ENCODE measurements at places on chromosomes 12 and 14. TPM values are rescaled to one million over a fixed set of nuclear protein-coding genes. Genes with fewer than 3 reads are reported as not detected.

The SCNN1A gene
- 108 TPM for total RNA-seq

The CFAP73 gene
- 0.30 TPM for total RNA-seq

The PRH2 gene
- not detected for total RNA-seq

The GNB3 gene
- 16.5 TPM for total RNA-seq

The PIGH gene
- 7.8 TPM for total RNA-seq

The SYCP3 gene
- total RNA-seq, result not detected

The C12orf56 gene
- 2.5 TPM for total RNA-seq

The ANO2 gene
- 4.0 TPM for total RNA-seq

The C14orf132 gene
- total RNA-seq, result 17.6 TPM

The DACT1 gene
- total RNA-seq, result 20.2 TPM

The ACSM4 gene
- total RNA-seq, result not detected

DNA sequence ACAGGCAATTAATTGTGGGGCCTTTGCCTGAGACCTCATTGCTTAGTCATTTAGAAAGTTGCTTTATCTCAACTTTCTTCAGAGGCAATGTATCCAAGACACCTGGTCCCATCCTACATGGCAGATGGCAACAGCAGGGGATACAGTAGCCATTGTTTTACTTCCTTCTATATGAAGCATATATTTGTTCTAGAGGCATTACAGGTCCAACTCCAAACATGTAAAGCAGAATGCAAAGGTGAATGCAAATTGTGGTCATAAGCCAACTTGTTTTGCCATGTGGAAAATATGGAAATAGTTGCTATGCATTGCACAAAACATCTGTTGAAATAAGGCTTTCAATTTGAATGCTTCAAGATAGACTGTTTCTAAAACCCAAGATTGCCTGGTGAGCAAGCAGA is 109.8 kb upstream of the BCAT1 start:
- no peaks in the 10 kb centered on the region for H3K27me3 ChIP-seq
- H3K36me3 ChIP-seq, result no peaks in the 10 kb centered on the region
- H3K4me3 ChIP-seq, result no peak overlapping the region

GRCh38 chr12:70241845-70242244 is 1.4 kb upstream of the CNOT2 start:
- DNase-seq, result no peak
- H3K27ac ChIP-seq, result peak overlapping the region; percentile 100
- peak overlapping the region; percentile 99 for H3K4me3 ChIP-seq

DNA sequence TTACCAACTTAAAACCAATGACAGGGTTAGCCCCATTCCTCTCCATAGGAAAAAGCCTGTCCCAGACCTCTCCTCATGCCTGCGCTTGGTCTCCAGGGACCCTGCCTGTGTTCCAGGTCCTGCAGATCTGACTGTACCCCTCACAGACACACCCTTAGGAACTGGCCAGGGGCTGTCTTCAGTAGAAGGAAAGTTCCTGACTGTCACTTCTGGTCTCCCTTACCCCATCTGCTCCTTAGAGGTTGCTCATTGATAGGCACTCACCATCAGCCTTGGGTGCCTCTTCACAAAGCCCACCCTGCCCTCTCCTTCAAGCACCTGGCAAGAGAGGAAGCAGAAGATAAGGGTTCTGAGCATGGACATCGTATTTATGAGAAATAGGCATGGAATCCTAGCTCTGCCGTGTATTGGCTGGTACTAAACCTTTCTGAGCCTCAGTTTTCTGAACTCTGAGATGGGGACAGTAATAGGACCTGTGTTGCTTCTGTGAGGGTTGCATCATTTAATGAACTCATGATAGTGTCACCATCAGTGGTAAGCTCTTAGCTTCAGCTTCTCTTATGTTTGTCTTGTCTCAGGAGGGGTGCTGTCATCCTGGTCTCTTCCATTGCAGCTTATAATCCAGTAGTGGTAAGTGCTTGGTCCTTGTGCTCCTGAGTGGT is 7.5 kb downstream of the DHRS2 start:
- DNase-seq, result no peak
- H3K36me3 ChIP-seq, result no peaks in the 10 kb centered on the region
- H3K27ac ChIP-seq, result no peak overlapping the region
- H3K4me1 ChIP-seq, result no peaks in the 10 kb centered on the region
- H3K4me3 ChIP-seq, result no peak overlapping the region

GRCh38 chr14:71534506-71534905 is 397.7 kb upstream of the RGS6 start:
- H3K4me1 ChIP-seq, result peaks cover 56% of the 10 kb centered on the region
- H3K27me3 ChIP-seq, result no peaks in the 10 kb centered on the region
- DNase-seq, result no peak

DNA sequence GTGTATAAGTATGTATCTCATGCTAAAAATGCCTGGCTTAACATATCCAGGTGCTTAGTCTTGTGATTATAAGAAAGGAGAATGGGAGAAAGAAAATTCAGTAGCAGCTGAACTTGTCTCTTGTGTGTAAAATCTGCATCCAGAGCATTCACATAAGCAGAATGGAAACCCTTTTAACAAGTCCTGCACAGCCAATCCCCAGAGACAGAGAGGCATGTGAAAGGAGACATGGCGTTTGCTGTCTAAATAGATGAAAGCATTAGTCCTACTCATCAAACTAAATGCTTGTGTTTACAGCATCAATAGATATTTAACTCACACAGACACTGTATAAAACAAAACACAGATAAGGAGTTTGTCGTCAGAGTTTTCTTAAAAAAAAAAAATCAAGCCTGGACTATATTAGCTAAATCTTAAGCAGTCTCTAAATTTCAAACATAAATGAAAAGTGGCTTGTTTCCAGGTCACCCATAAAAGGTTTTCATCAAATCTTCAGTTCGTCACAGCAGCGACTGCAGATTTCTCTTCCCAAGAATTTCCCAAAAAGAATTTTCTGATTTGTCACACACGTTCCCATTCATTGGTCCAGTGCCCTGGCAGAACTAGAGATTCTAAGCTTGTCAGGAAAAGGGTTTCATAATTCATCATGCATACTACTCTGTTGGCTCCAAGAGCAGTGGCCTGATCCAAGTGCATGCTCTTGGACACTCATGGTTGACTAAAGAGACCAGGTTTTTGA is 249.2 kb downstream of the BTG1 start:
- no peak overlapping the region for H3K4me3 ChIP-seq
- peaks cover 10% of the 10 kb centered on the region for H3K36me3 ChIP-seq
- H3K4me1 ChIP-seq, result peaks cover 6% of the 10 kb centered on the region
- no peak for DNase-seq

DNA sequence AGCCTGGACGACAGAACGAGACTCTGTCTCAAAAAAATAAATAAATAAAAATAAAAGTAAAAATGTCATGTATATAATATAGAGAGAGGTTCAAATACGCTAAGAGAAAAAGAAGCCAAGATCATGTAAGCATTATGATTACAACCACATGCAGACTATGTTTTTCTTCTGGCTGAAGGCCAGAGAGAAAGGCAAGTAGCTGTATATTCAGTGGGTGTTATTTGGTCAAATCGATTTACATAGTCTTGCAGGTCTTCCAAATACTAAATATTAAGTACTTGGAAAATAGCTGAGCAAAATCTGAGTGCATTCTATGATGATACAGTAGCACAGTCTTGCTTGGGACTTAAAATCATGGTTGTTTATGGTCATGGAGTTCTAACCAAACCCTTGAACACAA is 758.0 kb downstream of the DIO2 start:
- peaks cover 4% of the 10 kb centered on the region for H3K36me3 ChIP-seq
- no peaks in the 10 kb centered on the region for H3K27me3 ChIP-seq
- no peaks in the 10 kb centered on the region for H3K4me1 ChIP-seq
- no peak overlapping the region for H3K27ac ChIP-seq

GRCh38 chr14:40599725-40600124 is 1007.0 kb upstream of the LRFN5 start:
- H3K27me3 ChIP-seq, result no peaks in the 10 kb centered on the region
- H3K27ac ChIP-seq, result no peak overlapping the region
- H3K4me3 ChIP-seq, result no peak overlapping the region
- 0 out of 2 replicates have a peak, but pooled peaks cover 3% of the 10 kb centered on the region for H3K4me1 ChIP-seq
- H3K36me3 ChIP-seq, result no peaks in the 10 kb centered on the region
- no peak for DNase-seq

DNA sequence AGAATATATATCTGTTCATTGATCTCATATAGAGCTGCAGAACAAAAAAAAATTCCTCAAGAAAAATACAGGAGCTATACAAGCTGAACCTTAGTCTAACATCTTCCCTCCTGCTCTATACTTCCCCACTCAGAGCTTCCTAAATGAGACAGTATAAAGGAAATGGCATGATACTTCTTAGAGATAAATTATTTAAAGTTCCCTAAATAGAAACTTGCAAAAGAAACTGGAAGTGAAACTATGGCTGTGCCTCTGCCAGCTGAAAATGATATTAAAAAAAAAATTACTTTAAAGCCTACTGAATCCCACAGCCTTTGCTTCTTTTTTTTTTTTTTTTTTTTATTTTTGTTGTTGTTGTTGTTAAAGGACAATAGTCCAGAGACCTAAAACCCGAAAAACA is 11.6 kb upstream of the NEK9 start:
- H3K4me3 ChIP-seq, result no peak overlapping the region
- H3K27me3 ChIP-seq, result no peaks in the 10 kb centered on the region
- peaks cover 3% of the 10 kb centered on the region for H3K4me1 ChIP-seq

DNA sequence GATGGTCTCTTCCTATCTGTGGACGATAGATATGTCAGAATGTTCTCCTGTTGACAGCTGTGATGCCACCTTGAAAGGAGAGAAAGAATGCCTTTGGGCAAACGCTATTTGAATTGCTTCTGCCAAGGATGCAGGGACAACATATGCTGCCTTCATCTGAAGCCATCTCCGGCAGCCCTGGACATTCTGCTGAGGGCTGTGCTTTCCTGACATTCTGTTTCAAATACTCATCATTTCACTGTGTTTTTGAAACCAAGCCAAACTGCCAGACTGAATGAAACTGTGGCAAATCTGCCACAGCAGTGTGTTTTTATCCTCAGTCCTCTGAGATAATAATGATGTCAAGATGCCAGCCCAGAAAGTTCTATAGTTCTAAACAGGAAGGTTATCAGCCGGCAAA is 85.8 kb upstream of the BCAT1 start:
- no peak for DNase-seq
- no peaks in the 10 kb centered on the region for H3K27me3 ChIP-seq
- no peak overlapping the region for H3K27ac ChIP-seq
- H3K4me1 ChIP-seq, result peaks cover 6% of the 10 kb centered on the region
- H3K4me3 ChIP-seq, result no peak overlapping the region
- no peaks in the 10 kb centered on the region for H3K36me3 ChIP-seq

DNA sequence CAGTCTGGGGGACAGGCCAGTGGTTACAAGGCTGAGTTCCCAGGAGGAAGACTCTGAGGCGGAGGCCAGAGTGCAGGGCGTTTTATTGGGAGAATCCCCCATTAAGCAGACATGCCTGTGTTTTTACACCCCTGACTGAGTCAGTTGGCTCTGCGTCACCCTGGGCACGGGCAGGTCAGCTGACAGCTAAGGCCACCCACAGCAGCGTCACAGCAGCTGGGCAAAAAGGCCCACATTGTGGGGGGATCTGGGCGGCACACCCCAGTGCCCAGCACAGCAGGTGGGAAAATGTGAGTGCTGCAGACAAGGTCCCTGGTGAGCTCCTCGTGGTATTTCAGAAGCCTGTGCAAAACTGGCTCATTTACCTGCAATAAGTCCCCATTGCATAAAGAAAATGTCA is 184.7 kb downstream of the AACS start:
- H3K27me3 ChIP-seq, result no peaks in the 10 kb centered on the region
- H3K36me3 ChIP-seq, result peaks cover 7% of the 10 kb centered on the region
- DNase-seq, result no peak
- no peak overlapping the region for H3K4me3 ChIP-seq
- no peak overlapping the region for H3K27ac ChIP-seq

GRCh38 chr12:49201595-49202295 is 12.9 kb upstream of the TUBA1A start:
- H3K4me3 ChIP-seq, result no peak overlapping the region
- no peaks in the 10 kb centered on the region for H3K27me3 ChIP-seq
- DNase-seq, result no peak
- H3K27ac ChIP-seq, result peak overlapping the region; percentile 10
- peaks cover 26% of the 10 kb centered on the region for H3K4me1 ChIP-seq

GRCh38 chr12:111353603-111354295 is 15.1 kb downstream of the PHETA1 start:
- no peak overlapping the region for H3K27ac ChIP-seq
- H3K27me3 ChIP-seq, result peaks cover 2% of the 10 kb centered on the region
- no peak overlapping the region for H3K4me3 ChIP-seq
- DNase-seq, result peak; percentile 42
- H3K36me3 ChIP-seq, result peaks cover 10% of the 10 kb centered on the region

- peaks cover 37% of the 10 kb centered on the region for H3K36me3 ChIP-seq
- H3K4me1 ChIP-seq, result peaks cover 51% of the 10 kb centered on the region
- peak overlapping the region; percentile 98 for H3K27ac ChIP-seq
- H3K27me3 ChIP-seq, result peaks cover 5% of the 10 kb centered on the region
- peak overlapping the region; percentile 91 for H3K4me3 ChIP-seq
- DNase-seq, result peak; percentile 29
Observed at GRCh38 chr12:19131025-19131444, 1.5 kb downstream of the PLEKHA5 start.

DNA sequence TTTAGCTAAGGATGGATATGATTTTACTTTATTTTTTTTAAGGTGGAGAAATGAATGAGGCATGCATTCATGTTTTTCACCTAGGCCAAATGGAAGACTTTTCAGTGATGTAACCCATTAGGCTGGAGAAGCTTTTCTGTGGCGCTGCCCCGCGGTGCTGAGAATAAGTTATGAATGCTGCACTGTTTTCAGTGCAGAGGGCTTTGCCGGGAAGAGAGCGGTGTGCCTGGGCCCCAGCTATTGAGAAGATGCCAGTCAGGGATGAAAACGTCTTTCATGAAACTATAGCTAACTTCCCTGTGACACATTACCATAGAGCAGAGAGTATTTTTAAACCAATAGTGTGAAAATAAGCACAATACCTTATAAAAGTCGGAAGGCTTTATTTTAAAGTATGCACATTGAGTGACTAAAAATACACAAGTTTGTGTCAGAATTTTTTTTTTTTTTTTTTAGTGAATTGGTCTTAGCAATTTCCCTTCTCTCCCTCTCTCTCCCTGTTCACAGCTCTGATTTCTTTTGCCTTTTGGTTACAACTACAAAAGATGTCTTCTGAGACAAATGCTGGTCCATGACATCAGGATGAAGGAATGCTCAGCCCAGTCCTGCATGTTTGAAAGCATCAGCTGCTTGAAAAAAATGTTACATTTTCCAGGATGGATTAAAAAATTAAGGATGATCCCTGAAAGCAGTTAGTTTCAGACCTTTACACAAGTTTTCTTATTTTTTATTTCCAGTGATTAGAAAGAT is 48.3 kb downstream of the NPAS3 start:
- no peak for DNase-seq

GRCh38 chr12:104177663-104178501 is 37.7 kb upstream of the TXNRD1 start:
- H3K4me1 ChIP-seq, result no peaks in the 10 kb centered on the region
- H3K27me3 ChIP-seq, result no peaks in the 10 kb centered on the region
- H3K36me3 ChIP-seq, result no peaks in the 10 kb centered on the region
- no peak overlapping the region for H3K4me3 ChIP-seq

DNA sequence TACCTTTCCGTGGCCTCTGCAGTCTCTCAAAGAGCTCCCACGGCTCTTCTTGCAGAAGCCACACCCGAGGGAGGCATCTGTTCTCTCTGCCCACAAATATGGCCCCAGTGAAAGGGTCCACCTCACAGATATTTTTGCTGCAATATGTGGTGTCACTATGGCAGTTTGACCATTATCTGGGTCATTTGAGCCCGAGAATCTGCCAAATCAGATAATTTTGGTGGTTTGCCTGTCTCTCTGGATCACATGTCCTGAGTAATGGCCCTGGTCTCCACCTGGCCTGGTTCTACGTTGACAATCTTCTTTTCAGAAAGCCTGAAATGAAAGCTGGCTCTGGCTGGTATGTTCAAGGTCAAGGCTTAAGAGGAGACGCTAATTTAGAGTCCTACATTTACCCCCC is 5.7 kb upstream of the WSCD2 start:
- DNase-seq, result no peak
- H3K4me3 ChIP-seq, result no peak overlapping the region
- H3K36me3 ChIP-seq, result no peaks in the 10 kb centered on the region
- peaks cover 10% of the 10 kb centered on the region for H3K4me1 ChIP-seq

Measured in WTC11 (cell line).